ENCODE measurements at places on chromosomes 5 and 9.
A peak's percentile ranks its signal among the peaks of the same experiment; 100 is the strongest.

DNA sequence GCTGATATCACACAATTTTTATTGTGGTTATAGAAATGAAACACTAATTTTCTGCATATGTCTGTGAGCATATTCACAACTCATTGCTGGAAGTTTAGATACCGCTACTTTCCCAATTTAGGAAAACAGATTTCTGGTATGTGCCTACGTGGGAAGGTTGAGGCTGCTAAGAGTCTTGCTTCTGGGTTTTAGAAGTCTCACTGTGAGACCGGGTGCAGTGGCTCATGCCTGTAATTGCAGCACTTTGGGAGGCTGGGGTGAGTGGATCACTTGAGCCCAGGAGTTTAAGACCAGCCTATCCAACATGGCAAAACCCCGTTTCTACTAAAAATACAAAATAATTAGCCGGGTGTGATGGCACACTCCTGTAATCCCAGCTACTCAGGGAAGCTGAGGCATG is 39.6 kb downstream of the UBAP1 start:
- no peak for DNase-seq

- DNase-seq: no peak
Observed at GRCh38 chr5:81631621-81632020, 119.3 kb downstream of the SSBP2 start.

DNA sequence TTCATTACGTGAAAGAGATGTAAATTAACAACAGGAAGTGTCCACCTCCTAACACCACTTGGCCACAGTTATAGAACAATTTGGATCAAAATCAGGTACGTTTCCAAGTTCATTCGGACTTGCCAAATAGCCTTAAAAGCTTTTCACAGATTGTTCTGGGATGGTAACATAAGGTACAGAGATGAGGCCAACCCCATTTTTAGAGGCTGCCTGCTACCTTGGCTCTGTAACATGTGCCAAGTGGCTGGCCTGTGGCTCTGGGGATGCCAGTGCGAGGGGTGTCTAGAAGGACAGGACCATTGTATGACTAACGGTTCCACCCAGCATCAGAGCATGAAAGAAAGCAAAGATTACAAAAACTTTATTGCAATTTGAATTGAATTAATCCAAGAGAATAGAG is 91.0 kb downstream of the LHFPL2 start:
- no peak for DNase-seq

DNA sequence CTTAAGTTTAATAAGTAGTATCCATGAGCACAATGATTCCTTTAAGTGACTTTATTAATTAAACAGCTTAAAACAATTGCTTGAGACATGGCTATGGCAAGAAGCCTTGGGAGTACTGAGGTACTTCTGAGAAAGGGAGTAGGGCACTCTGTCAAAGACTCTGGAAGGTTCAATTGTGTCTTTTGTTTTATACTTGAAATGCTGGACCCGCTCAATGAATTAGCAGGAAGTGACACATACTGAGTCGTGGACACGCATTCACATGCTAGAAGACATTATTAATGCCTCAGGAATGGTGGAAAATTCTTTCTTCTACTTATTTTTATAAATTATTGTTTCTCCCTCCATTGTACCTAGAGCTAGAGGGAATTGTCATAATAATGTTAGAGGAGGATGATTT is 347.3 kb upstream of the ZNF608 start:
- peak; percentile 75 for DNase-seq

DNA sequence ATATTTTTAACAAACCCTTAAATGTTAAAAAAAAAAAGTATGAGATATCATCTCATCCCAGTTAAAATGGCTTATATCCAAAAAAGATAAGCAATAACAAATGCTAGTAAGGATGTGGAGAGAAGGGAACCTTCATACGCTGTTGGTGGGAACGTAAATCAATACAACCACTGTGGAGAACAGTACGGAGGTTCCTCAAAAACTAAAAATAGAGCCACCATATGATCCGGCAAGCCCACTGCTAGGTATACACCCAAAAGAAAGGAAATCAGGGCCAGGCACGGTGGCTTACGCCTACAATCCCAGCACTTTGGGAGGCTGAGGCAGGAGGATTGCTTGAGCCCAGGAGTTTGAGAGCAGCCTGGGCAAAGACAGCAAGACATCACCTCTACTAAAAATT is 3.0 kb downstream of the MTMR12 start:
- DNase-seq: no peak

DNA sequence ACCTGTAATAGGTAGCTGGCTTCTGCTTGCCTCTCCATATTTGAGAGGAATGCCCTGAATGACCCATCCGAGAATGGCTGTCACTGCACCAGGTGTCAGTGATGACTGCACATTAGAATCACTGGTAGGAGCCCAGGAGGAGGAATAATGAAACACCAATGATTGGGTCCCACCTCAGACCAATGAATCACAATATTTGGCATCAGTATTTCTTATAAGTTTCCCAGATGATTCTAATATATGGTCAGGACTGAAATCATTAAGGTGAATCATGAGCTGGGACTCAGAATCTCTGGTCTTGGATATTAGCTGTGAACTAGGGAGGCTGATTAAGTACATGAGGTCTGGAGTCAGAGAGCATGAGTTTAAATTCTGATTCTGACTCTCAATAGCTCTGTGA is 23.4 kb downstream of the ARSB start:
- DNase-seq: no peak

GRCh38 chr5:109691996-109692395 is 2.3 kb downstream of the MAN2A1 start:
- peak; percentile 35 for DNase-seq

- DNase-seq: no peak
Observed at GRCh38 chr5:108654051-108654450, 93.6 kb upstream of the FER start.

DNA sequence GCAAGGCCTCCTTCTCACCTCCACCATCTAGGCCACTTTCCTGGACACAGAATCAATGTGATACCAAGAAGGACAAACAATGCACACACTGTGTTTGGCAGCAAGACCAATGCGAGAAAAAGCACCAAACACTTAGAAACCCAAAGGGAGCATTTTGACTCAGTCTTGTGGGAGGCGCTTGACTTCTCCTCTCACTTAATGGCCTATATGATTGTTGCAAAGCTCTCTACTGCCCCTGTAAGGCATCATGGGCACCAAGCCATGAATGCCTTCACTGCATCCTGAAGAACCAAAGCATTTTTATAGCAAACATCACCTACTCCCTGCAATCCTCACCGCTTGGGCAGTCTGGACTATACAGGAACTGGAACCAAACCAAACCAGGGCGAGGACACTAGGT is 57.5 kb downstream of the CDH6 start:
- no peak for DNase-seq

- no peak for DNase-seq
Observed at GRCh38 chr5:114434396-114435219, 72.7 kb downstream of the KCNN2 start.

DNA sequence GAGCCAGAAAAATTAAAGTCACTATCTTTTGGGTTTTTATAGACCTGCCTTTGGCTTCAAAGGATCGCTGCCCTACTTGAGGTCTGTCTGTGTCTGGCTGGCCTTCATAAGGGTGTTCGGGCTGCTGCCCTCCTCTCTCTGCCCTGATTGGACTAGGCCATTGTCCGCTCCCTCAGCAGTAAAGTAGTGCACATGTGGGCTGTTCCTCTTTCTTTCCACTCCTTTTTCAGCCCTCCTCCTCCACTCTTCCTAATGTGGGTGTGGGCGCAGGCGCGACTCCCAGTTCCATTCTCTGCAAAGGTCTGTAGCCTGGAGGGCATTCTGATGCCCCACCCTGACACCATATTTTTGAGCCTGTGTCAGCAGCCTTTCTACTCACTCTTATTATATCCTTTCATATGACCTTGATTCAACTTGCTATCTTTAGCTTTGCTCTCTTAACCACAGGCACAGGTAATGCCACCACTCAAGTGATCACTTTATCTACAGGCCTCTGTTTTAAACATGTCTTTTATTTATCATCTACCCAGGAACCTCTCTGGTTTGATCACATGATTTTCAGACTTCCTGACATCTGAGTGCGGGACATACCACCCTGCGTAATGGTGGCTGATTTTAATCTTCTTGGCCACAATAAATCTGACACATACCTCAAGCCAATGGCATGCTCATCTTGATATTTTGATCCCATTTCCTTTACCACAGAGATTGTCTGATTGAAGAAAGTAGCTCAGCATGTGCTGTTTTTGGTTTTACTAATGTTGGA is 144.5 kb downstream of the AOPEP start:
- peak; percentile 86 for DNase-seq

GRCh38 chr5:6365977-6366590 is 12.3 kb downstream of the MED10 start:
- DNase-seq: no peak

GRCh38 chr5:137491121-137491520 is 8.0 kb downstream of the SPOCK1 start:
- DNase-seq: peak; percentile 17

GRCh38 chr9:3664044-3664443 is 138.2 kb upstream of the RFX3 start:
- DNase-seq: no peak

DNA sequence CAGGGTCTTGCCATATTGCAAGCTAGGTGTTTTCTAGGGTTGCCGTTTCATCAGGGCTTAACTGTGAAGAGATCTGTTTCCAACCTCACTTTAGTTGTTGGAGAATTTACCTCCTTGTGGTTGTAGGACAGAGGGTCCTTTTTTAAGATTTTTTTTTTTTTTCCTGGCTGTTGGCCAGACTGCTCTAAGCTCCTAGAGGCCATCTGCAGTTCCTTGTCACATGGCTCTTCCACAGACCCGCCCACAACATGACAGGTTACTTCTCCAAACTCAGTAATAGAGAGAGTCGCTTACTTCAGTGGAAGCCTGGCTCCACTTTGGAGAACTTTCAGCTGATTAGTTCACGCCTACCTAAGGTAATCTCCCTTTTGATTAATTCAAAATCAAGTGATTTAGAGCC is 543.7 kb downstream of the DMRTA1 start:
- DNase-seq: no peak

DNA sequence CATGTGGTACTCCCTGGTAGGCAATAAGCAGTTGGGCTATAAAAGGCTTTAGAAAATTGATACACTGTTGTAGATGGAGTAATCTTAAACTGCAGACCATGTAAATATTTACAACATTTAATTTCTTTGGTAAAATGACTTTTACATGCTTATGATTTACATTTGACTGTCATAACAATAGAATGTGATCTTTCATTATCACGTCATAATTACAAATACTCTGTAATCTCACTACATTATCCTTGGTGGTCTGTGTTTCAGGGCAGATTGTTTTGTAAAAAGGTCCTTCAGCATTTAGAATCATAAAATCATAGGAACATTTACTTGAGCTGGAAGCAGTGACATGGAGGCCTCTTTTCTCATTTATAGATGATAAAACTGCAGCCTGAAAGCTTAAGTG is 73.3 kb upstream of the PRRC1 start:
- no peak for DNase-seq

DNA sequence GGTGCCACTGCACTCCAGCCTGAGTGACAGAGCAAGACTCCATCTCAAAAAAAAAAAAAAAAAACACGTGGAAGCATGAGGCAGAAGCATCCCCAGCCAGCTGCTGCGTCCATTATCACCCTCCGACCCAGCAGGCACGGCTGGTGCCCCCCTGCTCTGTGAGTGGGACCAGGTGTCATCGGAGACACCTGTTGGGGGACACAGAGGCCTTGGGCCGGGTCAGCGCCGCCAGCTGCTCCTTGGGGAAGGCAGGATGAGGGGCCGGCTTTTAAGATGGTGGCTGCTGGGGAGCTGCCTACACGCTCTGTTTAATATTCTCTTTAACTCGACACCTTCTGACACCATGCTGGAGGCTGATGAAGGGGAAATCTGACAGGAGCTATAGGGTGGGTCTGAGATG is 80.2 kb upstream of the RUFY1 start:
- no peak for DNase-seq

GRCh38 chr5:1765141-1765879 is 34.3 kb downstream of the MRPL36 start:
- no peak for DNase-seq

DNA sequence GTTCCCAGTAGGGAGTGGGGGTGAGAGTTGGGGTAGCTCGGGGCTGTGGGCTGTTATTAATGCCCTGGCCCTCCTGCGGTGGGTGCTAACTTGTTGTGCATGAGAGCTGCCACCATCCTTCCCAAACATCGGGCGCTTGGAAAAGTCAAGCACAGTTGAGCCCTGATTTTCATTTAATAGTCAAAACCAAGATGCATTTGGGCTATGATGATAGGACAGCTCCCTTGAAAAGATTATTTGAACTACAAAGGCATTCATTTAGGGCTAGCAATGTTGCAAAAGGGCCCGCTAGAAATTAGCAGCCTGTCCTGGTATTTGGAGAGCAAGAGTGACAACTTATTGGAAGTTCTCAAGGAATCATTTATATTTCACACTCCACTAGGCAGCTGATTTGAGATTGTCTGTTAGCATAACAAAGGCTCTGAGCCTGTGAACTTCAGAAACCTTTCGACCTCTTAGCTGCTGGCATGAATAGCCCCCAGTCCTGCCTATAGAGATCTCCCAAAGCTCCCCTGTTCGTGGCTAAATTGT is 128.2 kb upstream of the TMEM161B start:
- no peak for DNase-seq

- DNase-seq: no peak
Observed at GRCh38 chr5:152125661-152126205, 201.1 kb upstream of the GLRA1 start.

DNA sequence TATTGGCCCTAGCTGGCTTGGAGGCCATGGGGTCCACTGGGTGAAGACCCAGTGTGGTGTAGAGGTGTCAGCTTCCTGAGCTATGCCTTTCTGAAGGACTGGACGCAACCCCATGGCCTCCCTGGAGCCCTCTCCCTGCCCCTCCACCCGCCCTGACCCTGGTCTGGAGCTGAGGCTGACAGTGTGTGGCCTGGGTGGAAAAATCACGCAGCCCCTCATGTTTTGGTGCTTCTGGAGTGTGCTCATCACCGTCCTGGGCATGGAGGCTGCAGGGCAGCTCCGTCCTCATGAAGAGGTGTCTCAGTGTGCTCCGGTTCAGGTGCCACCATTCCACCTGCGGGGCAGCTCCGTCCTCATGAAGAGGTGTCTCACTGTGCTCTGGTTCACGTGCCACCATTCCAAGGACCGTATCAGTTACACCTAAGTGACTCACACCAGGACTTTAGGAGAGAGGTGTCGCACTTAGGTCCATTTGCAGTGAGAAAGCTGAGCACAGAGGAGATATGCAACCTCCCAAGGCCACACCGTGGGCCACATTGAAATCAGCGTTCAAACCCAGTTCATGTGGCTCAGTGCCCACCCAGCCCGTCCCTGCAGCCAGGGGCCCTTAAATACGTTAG is 214.3 kb upstream of the IRX1 start:
- no peak for DNase-seq

DNA sequence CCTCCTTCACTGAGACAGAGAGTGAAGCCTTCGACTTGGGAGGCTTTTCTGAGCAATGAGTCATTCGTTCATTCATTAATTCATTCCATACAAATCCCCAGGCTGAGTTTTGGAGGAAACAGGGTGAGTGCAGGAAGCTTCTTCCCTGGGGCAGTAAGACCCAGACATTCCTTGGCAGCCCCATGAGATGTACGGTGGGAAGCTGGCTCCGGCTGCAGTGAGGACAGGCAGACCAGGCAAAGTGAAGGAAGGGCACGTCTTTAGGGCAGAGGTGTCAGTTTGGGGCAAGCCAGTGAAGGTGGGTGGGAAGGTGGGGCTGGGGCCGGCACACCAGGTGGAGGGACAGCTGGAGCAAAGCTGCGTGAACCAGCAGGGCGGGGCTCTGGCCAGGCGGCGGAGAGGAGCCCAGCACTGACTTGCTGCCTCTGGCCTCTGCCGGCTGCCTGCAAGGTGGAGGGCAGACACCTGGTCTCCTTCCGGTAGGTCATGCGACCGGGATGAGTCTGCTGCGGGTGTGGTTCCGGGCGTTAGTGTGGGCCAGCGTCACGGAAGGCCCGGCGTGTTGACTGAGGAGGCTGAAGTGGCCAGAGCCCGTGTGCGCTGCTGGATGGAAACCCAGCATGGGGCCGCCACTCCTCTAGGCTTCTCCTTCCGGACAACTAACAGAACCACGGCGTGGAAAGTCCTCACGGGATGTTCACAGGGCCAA is 16.6 kb downstream of the OLFM1 start:
- no peak for DNase-seq
